ENCODE measurements at places on chromosomes 11 and 22.

- no peak for DNase-seq
Observed at GRCh38 chr11:61082062-61082870, 20.0 kb upstream of the CD5 start.

GRCh38 chr22:45248832-45249561, 8.3 kb upstream of the KIAA0930 start:
- no peak for DNase-seq

- DNase-seq, result no peak
Observed at GRCh38 chr11:3885855-3886254, 30.4 kb downstream of the STIM1 start.

DNA sequence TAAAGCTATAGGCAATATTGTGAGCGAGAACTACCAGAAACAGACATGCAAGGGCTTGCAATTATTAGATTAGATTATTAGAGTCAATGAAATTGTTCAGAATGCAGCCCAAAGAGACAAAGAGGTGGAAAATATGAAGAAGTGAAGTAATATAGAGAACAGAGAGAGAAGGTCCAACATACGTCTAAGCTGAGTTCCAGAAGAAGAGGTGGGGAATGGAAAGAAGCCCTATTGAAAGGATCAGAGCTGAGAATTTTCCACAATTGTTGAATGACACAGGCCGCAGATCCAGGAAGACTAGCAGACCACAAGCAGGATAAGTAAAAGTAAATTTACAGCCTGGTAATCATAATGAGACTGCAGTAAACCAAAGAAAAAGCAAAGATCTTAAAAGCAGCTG, 93.2 kb downstream of the EXT2 start:
- no peak for DNase-seq

Data from DND-41 (cell line).